ENCODE measurements at places on chromosomes 2 and 18.

GRCh38 chr2:43887176-43887575 is 48.4 kb downstream of the ABCG8 start:
- DNase-seq, result no peak

GRCh38 chr2:177362499-177362898 is 30.1 kb upstream of the AGPS start:
- DNase-seq, result no peak

- no peak for DNase-seq
Measured at GRCh38 chr2:127079358-127079920, 27.5 kb downstream of the BIN1 start.

- DNase-seq, result no peak
Measured at GRCh38 chr2:144464730-144465129, 55.2 kb downstream of the ZEB2 start.

DNA sequence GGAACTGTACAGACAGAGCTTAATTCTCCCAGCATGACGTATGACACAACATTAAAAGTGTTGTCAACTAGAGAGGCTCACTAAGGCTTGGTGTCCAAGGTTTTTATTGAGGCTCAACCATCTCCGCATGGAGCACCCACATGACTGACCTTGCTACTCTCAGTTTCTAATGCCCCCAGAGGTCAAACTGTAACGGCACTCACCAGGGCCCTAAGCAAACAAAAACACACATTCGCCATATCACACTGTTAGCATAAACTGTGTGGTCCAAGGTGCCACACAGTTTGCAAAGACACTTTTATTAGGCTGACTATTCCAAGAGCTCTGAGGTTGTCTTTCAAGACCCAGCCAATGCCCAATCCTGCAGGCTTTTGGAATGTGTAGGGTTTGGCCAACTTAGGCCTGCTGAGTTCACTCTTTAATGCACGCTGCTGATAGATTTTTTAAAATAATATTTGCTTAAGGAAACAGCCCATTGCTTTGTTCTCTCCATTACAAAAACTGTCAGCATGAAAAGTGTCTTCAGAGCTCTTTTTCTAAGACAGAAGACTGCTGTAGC is 114.9 kb downstream of the DSC3 start:
- no peak for DNase-seq

- DNase-seq, result no peak
Measured at GRCh38 chr18:33697498-33697897, 119.5 kb downstream of the ASXL3 start.

GRCh38 chr18:27413495-27414401 is 228.6 kb upstream of the CHST9 start:
- DNase-seq, result no peak

DNA sequence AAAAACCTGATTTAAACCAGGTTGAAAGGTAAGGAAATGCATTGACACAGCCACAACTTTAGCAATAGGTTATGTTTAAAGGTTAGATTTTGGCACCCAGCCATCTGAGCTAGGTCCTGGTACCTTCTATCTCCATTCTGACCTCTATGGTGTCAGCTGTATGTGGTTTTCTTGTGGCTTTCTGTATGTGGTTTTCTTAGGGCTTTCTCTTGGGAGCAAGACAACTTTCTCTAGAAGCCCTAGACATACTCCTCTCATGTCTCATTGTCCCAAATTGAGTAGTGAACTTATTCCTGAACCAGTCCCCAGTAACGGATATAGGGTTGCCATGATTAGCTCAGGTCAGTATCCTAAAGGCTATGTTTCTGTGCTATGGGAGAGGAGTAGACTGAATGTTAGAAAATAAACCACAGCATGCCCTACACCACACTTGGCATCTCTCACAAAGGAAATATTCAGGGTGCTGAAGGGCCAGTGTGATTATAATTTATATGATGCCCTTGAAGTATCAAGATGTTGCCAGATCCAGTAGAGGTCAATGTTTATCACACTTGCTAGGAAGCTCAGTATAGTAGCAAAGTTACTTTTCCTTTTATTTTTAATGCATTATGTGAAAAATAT is 176.1 kb downstream of the CAPN13 start:
- DNase-seq, result no peak

DNA sequence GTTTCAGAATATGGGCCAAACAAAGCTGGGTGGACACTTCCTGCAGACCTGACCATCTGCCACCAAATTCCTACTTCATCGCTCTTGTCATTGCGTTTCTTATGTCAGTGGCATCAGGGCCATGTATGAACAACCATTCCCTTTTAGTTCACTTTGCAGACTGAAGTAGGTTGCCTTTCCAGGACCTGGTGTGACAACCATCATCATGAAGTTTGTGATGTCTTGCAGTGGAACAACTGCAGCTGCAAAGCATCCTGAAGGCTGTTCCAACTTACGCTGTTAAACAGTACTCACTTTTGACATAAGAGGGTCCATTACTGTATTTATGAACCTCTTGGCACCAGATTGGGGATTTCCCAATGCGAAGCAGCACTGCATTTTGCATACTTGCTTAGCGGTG is 511.6 kb downstream of the ARHGAP15 start:
- no peak for DNase-seq

- DNase-seq, result no peak
Measured at GRCh38 chr18:31880186-31880898, 62.6 kb downstream of the TRAPPC8 start.

GRCh38 chr18:8290435-8290834 is 318.8 kb upstream of the RAB12 start:
- DNase-seq, result no peak

- no peak for DNase-seq
Measured at GRCh38 chr2:230225486-230225885, at the start of gene SP140. TSS of gene SP140 (plus strand) at chr2:230225736. CDS start at chr2:230225845, 109 bp downstream.

GRCh38 chr2:36468463-36469105 is 113.0 kb downstream of the CRIM1 start:
- no peak for DNase-seq

DNA sequence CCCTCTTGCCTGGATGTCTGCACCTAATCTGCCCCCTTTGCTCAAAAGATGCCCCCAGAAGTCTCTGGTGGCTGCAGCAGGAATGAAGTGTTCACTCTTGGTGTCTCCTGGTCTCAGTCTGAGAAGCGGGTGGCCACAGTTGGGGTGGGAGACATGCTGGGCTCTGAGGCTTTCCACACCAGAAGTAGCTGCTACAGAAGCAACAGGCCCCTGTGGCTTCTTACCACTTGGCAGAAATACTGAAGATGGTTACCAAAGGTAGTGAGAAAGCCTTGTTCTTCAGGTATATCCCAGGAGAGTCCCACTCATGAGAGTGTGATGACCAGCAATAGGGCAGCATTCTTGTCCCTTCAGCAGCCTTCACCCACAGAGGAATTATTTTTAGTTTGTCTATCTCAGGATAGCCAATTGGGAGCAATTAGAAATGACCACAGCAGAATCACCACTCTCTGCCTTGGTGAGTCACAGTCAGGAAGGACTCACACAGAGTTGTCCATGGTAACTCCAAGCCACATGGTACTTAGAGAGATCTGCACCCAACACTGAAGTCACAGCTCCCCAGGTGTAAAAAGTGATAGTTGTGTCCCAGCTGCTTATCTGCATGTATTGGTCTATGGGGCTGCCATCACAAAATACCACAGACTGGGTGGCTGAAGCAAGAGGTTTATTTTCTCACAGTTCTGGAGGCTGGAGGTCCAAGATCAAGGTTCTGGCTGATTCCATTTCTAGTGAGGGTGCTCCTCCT is 169.8 kb upstream of the ID2 start:
- DNase-seq, result no peak

DNA sequence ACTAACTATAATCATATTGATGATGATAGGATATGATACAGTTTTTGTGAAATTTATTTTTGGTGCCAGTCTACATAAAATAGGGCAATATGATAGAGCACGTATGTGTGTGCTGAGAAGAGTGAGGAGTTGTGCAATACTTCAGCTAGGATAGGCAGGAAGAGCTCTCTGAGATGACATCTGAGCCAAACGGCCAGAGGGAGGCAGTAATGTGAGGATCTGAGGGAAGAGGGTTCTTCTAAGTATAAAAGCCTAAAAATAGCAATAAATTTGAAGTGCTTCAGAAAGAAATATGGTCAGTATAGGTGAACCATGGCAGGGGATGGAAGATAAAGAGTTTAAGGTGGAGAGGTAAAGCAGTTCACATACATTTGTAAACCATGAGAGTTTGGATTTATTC is 102.5 kb downstream of the OLA1 start:
- DNase-seq, result no peak

DNA sequence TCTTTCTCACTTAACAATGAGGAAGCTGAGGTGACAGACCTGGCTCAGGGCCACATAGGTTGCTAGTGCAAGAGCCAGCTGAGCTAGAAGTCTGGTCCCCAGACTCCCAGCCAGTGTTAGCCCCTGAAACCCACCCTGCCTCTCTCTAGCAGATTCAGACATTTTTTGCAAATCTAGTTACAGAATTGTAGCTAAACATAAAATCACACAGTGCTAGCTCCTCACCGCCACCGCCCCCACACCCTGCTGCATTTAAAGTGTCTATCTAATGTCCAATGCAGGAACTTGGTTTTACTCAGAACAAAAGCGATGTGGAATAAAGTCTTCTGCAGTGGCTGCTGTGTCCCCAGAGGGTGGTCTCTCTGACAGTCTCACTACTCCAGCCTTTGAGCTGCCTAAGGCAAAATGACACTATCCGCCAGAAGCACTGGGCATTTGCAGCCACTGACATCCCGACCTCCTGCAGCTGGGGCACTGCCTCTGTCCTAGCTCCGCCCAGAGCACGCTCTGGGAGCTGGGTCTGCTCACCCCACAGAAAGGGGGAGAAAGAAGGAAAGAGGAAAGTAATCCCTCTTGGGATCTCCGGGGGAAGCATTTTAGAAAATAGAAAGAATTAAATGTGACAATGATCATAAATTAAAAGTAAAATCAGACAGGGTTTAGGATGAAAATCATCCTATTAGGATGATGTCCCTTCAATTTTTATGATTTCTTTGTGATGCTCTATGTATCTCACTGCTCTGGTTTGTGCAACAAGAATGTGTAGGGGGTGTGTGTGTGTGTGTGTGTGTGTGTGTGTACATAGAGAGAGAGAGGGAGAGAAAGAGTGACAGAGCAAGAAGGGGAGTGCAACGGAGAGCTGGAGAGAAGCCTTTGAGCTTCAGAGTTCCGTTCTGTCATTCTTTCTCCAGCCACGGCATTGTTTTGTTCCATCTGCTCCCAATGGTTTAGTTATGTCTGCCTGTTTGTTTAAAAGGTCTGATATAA is 50.5 kb upstream of the ST8SIA3 start:
- no peak for DNase-seq

All from pulmonary artery endothelial cell (primary cell).